ENCODE measurements at places on chromosomes 1 and 21. TPM values are rescaled to one million over a fixed set of nuclear protein-coding genes. Genes with fewer than 3 reads are reported as not detected.

The PADI4 gene
- total RNA-seq, result 0.27 TPM

- H3K4me3 ChIP-seq, result no peak overlapping the region
- H3K27ac ChIP-seq, result no peak overlapping the region
- H3K27me3 ChIP-seq, result no peaks in the 10 kb centered on the region
- no peaks in the 10 kb centered on the region for H3K36me3 ChIP-seq
Observed at GRCh38 chr1:53638360-53639035, 100.5 kb downstream of the GLIS1 start.

DNA sequence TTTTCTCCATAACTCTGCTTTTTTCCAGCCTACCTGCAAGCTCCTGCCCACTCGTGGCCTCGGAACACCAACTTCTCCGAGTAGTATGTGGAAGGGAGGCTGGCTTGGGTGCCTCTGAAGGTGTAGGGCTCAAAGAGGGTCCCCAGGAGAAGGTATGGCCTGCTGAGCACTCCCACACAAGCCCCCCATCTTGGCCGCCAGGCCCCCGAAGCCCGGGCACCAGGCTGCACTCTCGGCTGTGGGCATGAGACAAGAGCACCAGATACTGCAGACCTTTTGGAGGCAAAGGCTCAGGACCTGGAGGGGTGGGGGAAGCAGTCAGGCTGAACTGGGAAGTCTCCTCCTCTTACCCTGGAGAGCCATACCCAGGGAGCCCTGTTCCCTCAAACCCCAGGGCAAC, 1.7 kb downstream of the ZNF692 start:
- peaks cover 67% of the 10 kb centered on the region for H3K4me1 ChIP-seq
- DNase-seq, result no peak
- H3K36me3 ChIP-seq, result no peaks in the 10 kb centered on the region
- peak overlapping the region; percentile 77 for H3K27ac ChIP-seq
- no peak overlapping the region for H3K4me3 ChIP-seq
- no peaks in the 10 kb centered on the region for H3K27me3 ChIP-seq

The C2CD4D gene
- total RNA-seq, result 2.0 TPM

DNA sequence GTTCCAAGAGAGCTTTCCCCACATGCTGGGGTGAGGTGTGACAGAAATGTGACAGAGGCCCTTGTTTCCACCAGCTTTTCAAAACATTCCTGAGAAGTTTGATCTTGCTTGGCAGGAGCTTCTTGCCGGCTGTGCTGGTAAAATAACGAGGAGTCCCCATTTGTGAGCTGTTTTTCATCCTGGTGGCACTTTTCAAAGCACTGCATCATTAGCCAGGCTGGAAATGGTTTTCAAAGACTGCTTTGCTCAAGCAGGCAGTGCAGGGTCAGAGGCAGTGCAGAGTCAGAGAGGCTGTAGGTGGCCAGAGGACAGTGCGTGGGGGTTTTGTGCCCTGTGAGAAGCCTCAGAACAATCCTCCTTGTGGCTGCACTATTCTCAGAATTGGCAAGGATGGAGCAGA, 75.8 kb upstream of the KCNA3 start:
- H3K36me3 ChIP-seq, result no peaks in the 10 kb centered on the region
- no peak for DNase-seq
- H3K4me3 ChIP-seq, result no peak overlapping the region
- no peak overlapping the region for H3K27ac ChIP-seq
- H3K27me3 ChIP-seq, result no peaks in the 10 kb centered on the region

GRCh38 chr1:62722796-62723195, 34.6 kb upstream of the DOCK7 start:
- H3K4me3 ChIP-seq, result no peak overlapping the region
- no peaks in the 10 kb centered on the region for H3K36me3 ChIP-seq
- DNase-seq, result no peak

DNA sequence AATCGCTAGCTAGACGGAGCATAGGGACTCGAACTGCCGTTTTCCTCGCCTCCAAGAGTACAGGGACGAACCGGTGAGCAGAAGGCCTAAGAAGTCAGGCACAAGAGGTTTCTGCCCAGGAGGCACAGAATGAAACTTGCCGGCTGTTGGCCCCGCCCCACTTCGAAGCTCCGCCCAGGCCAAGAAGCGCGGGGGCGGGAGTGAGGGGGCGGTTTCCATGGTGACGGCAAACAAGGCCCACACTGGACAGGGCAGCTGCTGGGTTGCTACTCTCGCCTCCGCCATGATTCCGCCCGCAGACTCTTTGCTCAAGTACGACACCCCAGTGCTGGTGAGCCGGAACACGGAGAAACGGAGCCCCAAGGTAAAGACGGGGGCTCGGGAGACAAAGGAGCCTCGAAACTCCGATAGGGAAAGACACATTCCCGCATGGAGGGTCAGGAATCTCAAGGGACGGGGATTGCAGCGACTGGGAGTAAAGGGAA, at the start of gene DNALI1:
Gene DNALI1 (plus strand): TSS at position 229 of the 485 bp plus-strand sequence. CDS start 55 bp downstream, at position 284.
- H3K36me3 ChIP-seq, result no peaks in the 10 kb centered on the region
- H3K27me3 ChIP-seq, result no peaks in the 10 kb centered on the region
- no peak within 1 kb of the TSS for H3K27ac ChIP-seq

- H3K36me3 ChIP-seq, result no peaks in the 10 kb centered on the region
- DNase-seq, result no peak
- H3K27me3 ChIP-seq, result no peaks in the 10 kb centered on the region
- H3K27ac ChIP-seq, result no peak overlapping the region
Observed at GRCh38 chr1:77687519-77687906, 5.1 kb upstream of the ZZZ3 start.

GRCh38 chr1:213429642-213430041, 378.6 kb downstream of the RPS6KC1 start:
- H3K36me3 ChIP-seq, result no peaks in the 10 kb centered on the region
- DNase-seq, result no peak
- no peak overlapping the region for H3K4me3 ChIP-seq
- no peaks in the 10 kb centered on the region for H3K27me3 ChIP-seq
- no peak overlapping the region for H3K27ac ChIP-seq
- H3K4me1 ChIP-seq, result no peaks in the 10 kb centered on the region

DNA sequence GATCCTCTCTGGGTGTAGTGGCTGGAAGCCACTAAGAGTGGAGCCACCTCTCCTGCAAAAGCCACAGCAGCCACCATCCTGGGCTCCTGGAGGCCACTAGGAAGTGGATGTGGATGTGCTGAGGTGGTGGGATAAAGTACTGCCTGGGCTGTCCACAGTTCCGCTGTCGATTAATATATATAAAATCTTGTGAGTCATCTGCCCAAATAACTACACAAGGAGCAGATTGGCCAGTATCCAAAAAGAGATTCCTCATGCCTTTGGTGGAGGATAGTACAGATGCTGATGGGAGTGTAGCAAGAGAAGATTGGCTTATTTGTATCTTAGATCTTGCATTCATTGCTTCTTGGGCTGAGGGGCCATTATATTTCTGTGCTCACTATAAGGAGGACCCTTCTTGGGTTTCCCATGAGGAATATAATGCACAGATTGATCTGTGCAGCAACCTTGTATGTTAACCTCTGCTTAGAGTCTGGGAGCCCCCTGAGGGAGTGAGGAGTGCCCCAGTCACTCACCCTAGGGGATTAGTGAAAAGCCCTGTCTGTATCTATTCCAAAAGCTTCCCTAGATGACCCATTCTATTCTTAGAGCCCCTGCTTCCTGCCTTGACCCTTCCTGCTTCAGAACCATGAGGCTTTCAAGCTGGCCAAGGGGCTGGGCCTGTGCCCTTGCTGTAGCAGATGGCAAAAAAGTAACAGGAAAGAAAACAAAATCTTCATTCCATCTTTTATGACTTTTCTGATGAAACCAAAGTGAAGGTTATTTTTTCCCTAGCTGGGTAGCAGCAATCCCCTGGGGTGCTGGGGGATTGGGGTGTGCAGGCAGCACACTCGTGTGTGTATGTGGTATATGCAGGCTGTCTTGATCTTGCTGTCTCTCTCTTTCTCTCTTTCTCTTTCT, 31.7 kb downstream of the RCSD1 start:
- no peak for DNase-seq
- H3K27ac ChIP-seq, result peak overlapping the region; percentile 20
- H3K4me3 ChIP-seq, result no peak overlapping the region
- H3K36me3 ChIP-seq, result peaks cover 12% of the 10 kb centered on the region
- H3K27me3 ChIP-seq, result no peaks in the 10 kb centered on the region

All from CD8-positive, alpha-beta memory T cell (primary cell).